ENCODE measurements at places on chromosomes 2 and 18.

GRCh38 chr18:58983260-58984155 is 118.8 kb downstream of the ZNF532 start:
- no peak for DNase-seq

- no peak for DNase-seq
These were observed 13.7 kb downstream of the NCKAP1 start for GRCh38 chr2:183024339-183025095.

- no peak for DNase-seq
These were observed 8.6 kb downstream of the CCNT2 start for GRCh38 chr2:134927195-134927594.

DNA sequence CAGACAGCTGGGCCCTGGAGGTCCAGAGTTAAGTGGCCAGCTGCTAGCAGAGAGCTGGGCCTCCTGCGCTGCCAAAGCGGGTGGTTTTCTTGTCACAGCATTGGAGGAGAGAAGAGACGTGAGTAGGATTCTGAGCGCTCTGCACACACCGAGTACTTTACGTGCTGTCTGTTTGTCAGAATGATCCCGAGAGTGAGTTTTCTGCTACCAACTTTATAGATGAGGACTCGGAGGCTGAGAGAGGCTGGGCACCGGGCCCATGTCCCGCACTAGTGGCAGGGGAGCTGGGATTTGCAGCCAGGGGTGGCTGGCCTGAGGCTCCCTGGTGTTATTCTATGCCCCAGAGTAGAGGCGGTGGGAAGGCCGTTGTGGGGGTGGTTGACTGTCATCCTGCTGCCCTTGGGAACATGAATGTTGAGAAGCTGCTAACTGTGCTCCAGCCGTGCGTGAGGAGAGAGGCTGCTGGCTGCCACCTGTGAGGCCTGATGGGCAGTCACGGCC is 36.3 kb upstream of the MBP start:
- DNase-seq = no peak

DNA sequence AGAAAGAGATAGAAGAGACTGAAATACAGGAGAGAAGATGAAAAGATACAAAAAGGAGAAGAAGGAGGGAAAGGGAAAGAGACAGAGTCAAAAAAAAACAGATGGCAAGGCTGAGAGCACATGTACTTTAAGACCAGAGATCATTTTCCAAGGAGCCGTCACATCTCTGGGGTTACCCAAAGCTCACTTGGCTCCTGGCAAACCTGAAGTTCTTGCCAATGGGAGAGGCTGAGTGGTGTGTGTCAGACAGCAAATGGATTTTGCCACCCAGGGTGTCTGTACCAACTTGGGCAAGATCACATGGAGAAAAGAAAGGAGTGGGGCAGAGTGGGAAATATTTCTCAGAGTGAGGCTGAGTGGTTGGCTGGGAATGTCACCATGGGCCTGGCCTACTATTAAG is 219.3 kb upstream of the TNP1 start:
- no peak for DNase-seq

- DNase-seq = no peak
These were observed 60.9 kb downstream of the ATF2 start for GRCh38 chr2:175107146-175107545.

DNA sequence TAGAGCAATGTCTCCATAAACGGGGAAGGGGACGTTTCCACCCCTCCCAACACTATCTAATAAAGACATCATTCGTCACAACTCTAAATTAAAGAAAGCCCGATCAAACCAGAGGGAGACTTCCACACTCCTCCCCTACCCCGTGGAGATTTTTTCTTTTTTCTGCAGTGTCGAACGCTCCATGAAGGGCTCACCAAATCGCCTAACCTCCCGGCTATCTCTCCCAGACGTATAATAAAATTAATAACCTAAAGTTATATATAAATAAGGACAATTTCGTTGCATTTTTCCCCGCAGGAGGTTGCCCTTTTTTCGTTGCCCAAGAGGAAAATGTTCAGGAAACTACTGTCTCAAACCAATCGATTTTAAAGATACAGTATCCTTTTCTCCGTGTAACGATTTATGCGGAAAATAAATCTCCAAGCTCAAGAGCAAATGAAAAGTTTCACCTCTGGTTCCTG is 2.4 kb downstream of the EVX2 start:
- DNase-seq = no peak

GRCh38 chr18:68763083-68763482 is 34.8 kb upstream of the CCDC102B start:
- DNase-seq = no peak

DNA sequence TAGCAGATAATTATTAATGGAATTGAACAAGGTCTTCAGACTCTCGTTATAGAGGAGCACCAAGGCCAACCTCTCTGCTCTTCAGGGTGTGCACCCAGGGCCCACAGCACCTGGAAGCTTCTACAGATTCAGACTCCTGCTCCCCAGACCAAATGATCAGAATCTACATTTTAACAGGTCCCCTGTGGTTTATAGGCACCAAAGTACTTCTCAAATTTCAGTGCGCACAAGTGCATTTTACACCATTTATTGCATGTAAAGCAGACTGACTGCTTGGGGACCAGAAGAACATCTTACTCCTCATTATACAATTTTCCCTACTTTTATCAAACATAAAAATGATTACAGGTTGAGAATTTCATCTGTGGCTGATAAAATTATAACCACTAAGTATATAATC is 163.9 kb downstream of the COL4A4 start:
- DNase-seq = no peak

DNA sequence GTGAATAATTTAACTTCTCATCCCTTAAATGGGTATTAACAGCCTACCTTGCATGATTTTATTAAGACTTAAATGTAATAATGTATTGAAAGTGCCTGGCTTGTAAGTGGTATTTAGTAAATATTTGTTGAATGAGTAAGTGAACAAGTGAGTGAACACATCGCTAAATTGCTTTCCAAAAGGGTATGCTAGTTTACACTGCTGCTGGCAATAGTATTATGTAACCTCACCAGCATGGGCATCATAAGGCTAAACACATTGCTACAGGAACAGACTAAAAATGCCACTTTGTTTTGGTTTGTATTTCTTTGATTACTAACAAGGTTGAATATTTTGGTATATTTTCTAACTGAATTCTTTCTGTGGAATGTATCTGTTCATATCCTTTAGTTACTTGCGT is 9.8 kb downstream of the WDR43 start:
- DNase-seq = no peak

- no peak for DNase-seq
These were observed 267.7 kb downstream of the NBAS start for GRCh38 chr2:15293262-15293937.

DNA sequence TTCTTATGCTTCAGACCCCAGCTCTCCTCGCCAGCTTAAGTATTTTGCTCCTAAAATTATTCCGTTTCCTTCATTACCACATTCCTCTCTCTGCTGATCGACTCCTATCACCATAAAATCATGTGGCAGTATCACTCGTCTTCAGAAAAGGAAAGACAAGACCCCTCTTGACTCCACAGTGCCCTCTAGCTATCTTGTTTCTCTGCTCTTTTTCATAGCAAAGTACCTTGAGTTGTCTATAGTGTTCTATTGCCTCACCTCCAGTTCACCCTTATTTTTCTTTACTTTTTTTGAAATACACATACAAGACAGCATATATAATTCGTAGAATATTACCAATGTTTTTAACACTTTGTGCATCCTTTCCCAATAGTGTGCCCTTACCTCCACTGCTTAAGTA is 273.2 kb upstream of the SIX3 start:
- no peak for DNase-seq

GRCh38 chr2:46863882-46864281 is 51.7 kb downstream of the MCFD2 start:
- DNase-seq = no peak

GRCh38 chr2:7024261-7024660 is 107.0 kb downstream of the RNF144A start:
- no peak for DNase-seq

DNA sequence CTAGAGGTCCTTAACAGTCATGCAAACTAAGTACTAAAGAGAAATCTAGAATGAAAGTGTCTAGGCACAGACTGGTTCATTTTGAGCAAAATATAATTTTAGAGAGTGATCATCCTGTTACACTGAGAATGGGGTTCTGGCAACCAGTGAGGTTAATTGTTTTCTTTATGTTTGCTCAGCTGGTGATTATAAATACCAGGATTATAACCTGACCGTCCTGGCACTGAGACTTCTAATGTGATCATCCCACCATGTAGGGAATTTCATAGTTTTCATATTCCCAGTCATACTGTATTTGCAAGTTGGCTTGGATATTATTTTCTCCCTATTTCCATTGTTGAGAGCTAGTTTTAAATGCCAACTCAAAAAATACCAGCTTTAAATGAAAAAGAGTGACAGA is 852.5 kb upstream of the LRATD1 start:
- DNase-seq = no peak
